ENCODE measurements at places on chromosomes 4 and X.

GRCh38 chrX:107715331-107716117 lies 60.1 kb downstream of the TSC22D3 start:
- DNase-seq: no peak
- peaks cover 4% of the 10 kb centered on the region for H3K36me3 ChIP-seq
- H3K27me3 ChIP-seq: no peaks in the 10 kb centered on the region
- peaks cover 85% of the 10 kb centered on the region for H3K4me1 ChIP-seq
- peak overlapping the region; percentile 99 for H3K27ac ChIP-seq

- H3K27me3 ChIP-seq: no peaks in the 10 kb centered on the region
- H3K27ac ChIP-seq: no peak overlapping the region
- no peak overlapping the region for H3K4me3 ChIP-seq
Measured at GRCh38 chr4:159983082-159983481, 880.2 kb downstream of the RAPGEF2 start.

DNA sequence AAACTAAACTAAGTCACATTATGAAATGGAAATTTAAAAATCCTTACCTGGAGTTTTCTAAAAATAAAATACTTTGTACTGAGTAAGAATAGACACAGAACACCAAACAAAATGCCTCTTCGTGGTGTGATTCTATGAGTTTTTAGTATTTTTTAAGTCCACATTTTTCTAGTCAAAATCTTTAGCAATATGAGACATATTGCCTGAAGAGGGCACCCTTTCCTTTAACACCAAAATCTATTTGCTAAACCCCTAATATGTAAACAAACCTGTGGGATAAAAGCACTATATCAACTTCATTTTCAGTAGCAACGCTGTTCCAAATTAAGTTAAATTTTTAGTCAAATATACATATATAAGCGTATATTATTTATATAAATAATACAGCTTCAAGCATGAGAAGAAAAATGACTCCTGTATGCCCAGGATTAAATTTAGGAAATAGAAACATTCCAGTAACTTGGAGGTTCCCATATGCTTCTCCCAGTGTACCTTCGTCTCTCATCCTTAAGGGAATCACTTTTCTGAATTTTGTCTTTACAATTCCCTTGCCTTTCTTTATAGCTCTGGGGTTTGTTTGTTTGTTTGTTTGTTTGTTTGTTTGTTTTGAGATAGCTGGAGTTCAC lies 23.0 kb upstream of the PGM2 start:
- H3K4me3 ChIP-seq: no peak overlapping the region
- no peaks in the 10 kb centered on the region for H3K36me3 ChIP-seq
- H3K27me3 ChIP-seq: no peaks in the 10 kb centered on the region
- no peak overlapping the region for H3K27ac ChIP-seq
- DNase-seq: peak; percentile 29

DNA sequence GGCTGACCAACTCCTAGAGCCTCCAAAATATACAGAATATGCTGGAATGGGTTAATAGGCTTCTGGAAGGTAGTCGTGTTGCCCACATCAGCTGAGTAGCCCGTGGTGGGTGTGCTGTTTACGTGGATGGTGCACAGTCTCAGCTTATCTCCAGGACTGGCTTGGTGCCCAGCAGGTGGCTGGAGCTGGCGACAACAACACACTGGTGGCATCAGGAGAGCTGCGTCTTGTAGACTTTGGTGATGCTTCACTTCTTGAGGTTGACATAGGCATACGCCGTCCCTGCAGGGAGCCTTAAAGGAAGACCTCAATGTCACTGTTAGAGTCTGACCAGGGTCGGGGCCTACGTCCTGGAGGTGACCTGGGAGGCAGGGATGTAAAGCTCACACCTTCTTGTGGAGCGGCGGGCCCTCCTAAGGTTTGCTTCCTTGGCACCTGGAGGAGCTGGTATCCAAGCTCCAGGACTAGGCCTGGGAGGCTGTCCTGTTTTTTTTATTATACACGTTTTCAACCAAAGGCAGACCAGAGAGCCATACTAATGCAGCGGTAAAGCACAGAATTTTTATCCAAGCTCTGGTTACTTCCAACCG lies 26.5 kb upstream of the RBMX start:
- no peaks in the 10 kb centered on the region for H3K36me3 ChIP-seq
- no peak for DNase-seq
- H3K27ac ChIP-seq: no peak overlapping the region
- H3K27me3 ChIP-seq: no peaks in the 10 kb centered on the region
- H3K4me3 ChIP-seq: no peak overlapping the region
- H3K4me1 ChIP-seq: peaks cover 10% of the 10 kb centered on the region

DNA sequence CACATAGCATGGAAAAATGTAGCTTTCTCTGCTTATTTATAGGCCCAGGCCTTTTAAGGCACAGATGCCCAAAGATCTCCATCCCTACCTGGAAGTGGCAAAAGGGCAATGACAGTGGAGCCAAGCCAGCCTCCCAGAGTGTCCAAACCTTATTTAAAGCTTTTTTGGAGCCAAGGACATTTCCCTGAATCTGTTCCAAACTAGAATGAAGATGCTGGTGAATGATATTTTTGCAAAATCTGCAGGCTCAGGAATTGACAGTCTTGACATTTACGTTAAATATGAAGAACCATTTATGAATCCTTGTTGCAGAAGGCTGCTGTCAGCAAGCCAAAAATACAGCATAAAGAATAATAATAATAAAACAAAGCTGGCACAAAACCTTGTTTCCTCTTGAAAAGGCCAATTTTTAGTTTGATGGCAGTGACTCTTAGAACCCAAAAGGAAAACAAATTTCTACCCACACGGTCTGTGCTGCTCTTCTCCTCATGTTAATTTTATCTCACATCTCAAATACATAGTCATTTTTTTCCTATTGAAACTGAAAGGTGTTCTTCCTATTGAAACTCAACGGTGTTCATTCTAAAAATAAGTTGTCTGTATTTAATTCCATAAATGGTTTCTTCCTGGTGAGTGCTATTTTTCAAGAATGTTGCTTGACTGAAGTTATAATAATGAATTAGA lies 206.3 kb upstream of the TBL1X start:
- no peak overlapping the region for H3K27ac ChIP-seq
- peaks cover 5% of the 10 kb centered on the region for H3K27me3 ChIP-seq
- DNase-seq: no peak
- no peaks in the 10 kb centered on the region for H3K4me1 ChIP-seq

DNA sequence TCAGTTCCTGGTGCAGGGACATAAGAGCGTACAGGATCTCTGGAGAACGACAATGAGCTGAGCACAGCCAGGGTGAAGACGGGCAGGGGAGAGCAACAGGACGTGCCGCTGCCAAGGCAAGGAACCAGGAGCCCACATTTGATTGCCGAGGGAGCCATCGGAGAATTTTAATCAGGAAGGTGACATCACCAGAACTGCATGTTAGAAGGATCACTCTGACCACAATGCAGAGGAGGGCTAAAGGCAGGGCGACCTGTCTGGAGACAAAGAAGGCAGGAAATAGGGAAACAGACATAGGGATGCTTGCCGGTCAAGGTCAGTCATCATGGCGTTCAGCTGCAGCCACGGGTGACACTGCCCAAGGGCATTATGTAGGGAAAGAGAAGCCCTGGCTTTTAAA lies 81.4 kb downstream of the RBM47 start:
- H3K4me1 ChIP-seq: peaks cover 24% of the 10 kb centered on the region
- H3K36me3 ChIP-seq: no peaks in the 10 kb centered on the region
- H3K4me3 ChIP-seq: no peak overlapping the region
- no peak for DNase-seq
- no peaks in the 10 kb centered on the region for H3K27me3 ChIP-seq

- H3K4me1 ChIP-seq: no peaks in the 10 kb centered on the region
- H3K27me3 ChIP-seq: peaks cover 3% of the 10 kb centered on the region
Measured at GRCh38 chr4:148034813-148035212, 302.9 kb downstream of the ARHGAP10 start.

DNA sequence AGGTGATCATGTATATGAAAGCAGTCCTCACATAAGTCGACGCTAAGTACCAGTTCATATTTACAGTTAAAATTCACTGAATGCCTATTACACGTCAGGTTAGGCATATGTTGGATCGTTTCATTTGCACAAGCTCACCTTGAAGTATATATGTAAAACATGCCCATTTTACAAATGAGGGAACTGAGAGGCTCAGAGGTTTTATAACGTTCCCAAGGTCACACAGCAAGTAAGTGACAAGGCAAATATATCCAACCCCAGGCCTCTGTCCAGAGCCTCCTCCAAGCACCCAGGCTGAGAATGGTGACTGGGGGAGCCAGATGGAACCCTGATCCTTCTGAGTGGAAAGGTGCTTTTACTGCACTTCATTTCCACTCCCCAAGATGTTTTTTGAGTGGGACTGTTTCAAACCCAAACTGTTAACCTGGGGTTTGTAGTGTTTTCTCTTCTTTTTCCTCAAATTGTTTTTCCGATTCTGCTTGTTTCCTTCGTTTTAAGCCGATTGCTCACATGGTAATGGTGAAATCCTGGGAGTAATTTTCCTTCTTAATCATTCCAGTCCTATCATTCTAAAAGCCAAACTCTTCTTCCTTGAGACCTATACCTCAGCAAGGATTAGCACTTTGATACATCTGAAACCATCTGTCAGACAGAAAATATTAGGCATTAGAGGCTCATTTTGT lies 791 bp downstream of the SMIM20 start:
- H3K4me3 ChIP-seq: peak overlapping the region; percentile 100
- DNase-seq: no peak
- H3K36me3 ChIP-seq: no peaks in the 10 kb centered on the region
- peaks cover 35% of the 10 kb centered on the region for H3K4me1 ChIP-seq
- no peaks in the 10 kb centered on the region for H3K27me3 ChIP-seq

GRCh38 chrX:131923614-131924250 lies 99.4 kb upstream of the STK26 start:
- H3K4me1 ChIP-seq: no peaks in the 10 kb centered on the region
- H3K27ac ChIP-seq: no peak overlapping the region
- H3K4me3 ChIP-seq: no peak overlapping the region

Measured in naive B cell (primary cell).